ENCODE measurements at places on chromosomes 7 and 10. TPM values are rescaled to one million over a fixed set of nuclear protein-coding genes. Genes with fewer than 3 reads are reported as not detected.

The SPDYE16 gene
- total RNA-seq: not detected

The HIBADH gene
- total RNA-seq: 36.4 TPM

The ZNF92 gene
- total RNA-seq: 38.2 TPM

The ANTXRL gene
- not detected for total RNA-seq

The SPDYE11 gene
- total RNA-seq: not detected

The TMEM213 gene
- not detected for total RNA-seq

The HIF1AN gene
- 14.8 TPM for total RNA-seq

The PNLIPRP2 gene
- not detected for total RNA-seq

- no peak overlapping the region for H3K4me3 ChIP-seq
- H3K27ac ChIP-seq: no peak overlapping the region
- H3K36me3 ChIP-seq: no peaks in the 10 kb centered on the region
Measured at GRCh38 chr10:52265131-52265926, 48.8 kb upstream of the DKK1 start.

GRCh38 chr7:2224934-2225333 is 7.8 kb downstream of the MAD1L1 start:
- H3K27ac ChIP-seq: no peak overlapping the region
- peaks cover 16% of the 10 kb centered on the region for H3K36me3 ChIP-seq
- no peaks in the 10 kb centered on the region for H3K4me1 ChIP-seq
- H3K4me3 ChIP-seq: no peak overlapping the region

Data from Karpas-422 (cell line).